Right atrium auricular region (tissue), 2 donors: ENCODE measurements at places on chromosomes 16 and 17. TPM values are rescaled to one million over a fixed set of nuclear protein-coding genes. Genes with fewer than 3 reads are reported as not detected.

- H3K4me3 ChIP-seq: no peak overlapping the region
- no peaks in the 10 kb centered on the region for H3K36me3 ChIP-seq
- H3K27ac ChIP-seq: no peak overlapping the region
- H3K27me3 ChIP-seq: no peaks in the 10 kb centered on the region
- peak; percentile 54 for DNase-seq
Observed at GRCh38 chr17:16945663-16946218, 26.2 kb downstream of the TNFRSF13B start.

DNA sequence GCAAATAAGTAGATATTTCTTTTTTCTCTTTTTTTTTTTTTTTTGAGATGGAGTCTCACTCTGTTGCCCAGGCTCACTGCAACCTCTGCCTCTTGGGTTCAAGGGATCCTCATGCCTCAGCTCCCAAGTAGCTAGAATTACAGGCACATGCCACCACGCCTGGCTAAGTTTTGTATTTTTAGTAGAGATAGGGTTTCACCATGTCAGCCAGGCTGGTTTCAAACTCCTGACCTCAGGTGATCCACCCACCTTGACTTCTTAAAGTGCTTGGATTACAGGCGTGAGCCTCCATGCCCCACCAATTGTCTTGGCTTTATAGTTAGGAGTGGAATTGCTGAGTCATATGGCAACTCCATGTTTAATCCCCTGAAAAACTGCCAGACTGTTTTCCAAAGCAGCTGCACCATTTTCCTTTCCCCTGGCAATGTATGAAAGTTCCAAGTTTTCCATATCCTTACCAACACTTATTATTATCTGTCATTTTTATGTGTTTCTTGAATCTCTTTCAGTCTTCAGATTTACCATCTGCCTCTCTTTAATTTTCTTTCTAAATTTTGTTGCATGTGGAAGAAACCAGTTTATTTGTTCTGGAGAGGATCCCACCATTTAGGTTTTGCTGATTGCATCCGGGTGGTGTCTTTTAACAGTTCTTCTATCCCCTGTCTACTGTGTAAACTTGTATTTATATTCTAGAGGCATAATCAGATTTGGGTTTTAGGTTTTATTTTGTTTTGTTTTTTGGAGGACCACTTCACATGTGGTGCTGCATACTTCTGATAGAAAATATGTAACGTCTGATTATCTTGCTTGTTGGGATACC, 9.9 kb upstream of the CES3 start:
- no peaks in the 10 kb centered on the region for H3K36me3 ChIP-seq
- no peaks in the 10 kb centered on the region for H3K4me1 ChIP-seq
- H3K4me3 ChIP-seq: no peak overlapping the region
- no peak for DNase-seq
- H3K27me3 ChIP-seq: no peaks in the 10 kb centered on the region
- no peak overlapping the region for H3K27ac ChIP-seq

- H3K27ac ChIP-seq: no peak overlapping the region
- H3K27me3 ChIP-seq: no peaks in the 10 kb centered on the region
- no peak overlapping the region for H3K4me3 ChIP-seq
- DNase-seq: no peak
- H3K36me3 ChIP-seq: no peaks in the 10 kb centered on the region
Observed at GRCh38 chr17:63910096-63910495, 962 bp downstream of the CSHL1 start.

DNA sequence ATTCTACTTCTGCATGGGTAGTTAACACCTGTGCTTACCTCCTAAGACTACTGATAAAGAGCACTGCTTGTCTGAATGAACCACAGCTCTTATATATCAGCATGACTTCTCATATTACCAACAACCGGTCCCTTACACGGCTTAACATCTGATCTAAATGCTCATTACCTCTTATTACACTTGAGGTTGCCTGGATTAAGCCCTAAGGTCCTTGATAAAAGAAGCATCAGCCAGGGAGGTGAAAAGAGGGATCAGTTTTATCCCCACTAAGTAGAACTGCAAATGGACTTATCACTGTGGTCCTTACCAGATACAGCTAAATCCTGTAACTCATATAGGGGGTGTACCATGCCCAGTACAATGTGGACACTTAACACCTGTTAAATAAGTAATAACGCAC, 8.2 kb upstream of the RSKR start:
- H3K4me3 ChIP-seq: no peak overlapping the region
- peaks cover 66% of the 10 kb centered on the region for H3K36me3 ChIP-seq
- no peak for DNase-seq

DNA sequence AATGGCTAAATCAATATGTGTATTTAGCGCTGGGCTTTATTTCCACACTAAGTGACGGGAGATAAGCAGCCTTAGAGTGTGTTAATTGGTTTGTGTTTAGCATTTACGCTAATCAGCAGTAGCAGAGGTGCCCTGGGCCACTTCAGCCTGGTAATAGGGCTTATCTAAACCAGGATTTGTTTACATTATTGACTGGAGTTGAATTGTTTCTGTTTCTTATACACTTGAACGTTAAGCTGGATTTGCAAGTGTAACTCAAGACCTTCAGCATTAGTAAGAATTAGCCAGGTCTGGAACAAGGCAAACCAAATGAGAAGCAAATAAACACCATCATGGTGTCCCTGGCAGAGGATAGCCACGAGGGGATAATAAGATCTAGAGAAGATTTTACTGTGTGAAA, 313.6 kb downstream of the HS3ST4 start:
- no peaks in the 10 kb centered on the region for H3K27me3 ChIP-seq
- H3K36me3 ChIP-seq: no peaks in the 10 kb centered on the region
- no peak for DNase-seq
- no peak overlapping the region for H3K4me3 ChIP-seq
- H3K4me1 ChIP-seq: no peaks in the 10 kb centered on the region

DNA sequence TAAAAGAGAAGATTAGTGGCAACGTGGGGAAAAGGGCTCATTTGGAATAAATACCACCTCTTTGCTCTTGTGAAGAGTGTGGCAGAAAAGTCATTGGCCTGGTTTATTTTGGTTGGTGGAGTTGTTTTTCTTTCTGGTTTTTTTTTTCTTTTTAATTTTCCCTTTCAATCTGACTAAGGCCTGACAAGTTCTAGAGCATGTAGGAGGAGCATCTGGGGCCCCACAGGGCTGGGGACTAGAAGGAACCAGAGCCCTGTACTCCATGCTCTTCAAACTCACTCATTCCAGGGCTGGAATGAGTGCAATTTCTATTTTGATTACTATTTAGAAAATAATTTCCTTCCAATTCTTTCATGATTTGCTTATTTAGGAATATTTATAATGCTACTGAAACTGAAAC, 13.3 kb downstream of the IRX5 start:
- H3K27me3 ChIP-seq: peaks cover 16% of the 10 kb centered on the region
- no peaks in the 10 kb centered on the region for H3K4me1 ChIP-seq
- DNase-seq: no peak
- no peaks in the 10 kb centered on the region for H3K36me3 ChIP-seq
- H3K27ac ChIP-seq: no peak overlapping the region

GRCh38 chr17:38451840-38452529, 23.7 kb downstream of the ARHGAP23 start:
- no peaks in the 10 kb centered on the region for H3K36me3 ChIP-seq
- DNase-seq: no peak
- peak overlapping the region; percentile 66 for H3K27ac ChIP-seq
- H3K4me1 ChIP-seq: peaks cover 90% of the 10 kb centered on the region
- H3K27me3 ChIP-seq: no peaks in the 10 kb centered on the region

DNA sequence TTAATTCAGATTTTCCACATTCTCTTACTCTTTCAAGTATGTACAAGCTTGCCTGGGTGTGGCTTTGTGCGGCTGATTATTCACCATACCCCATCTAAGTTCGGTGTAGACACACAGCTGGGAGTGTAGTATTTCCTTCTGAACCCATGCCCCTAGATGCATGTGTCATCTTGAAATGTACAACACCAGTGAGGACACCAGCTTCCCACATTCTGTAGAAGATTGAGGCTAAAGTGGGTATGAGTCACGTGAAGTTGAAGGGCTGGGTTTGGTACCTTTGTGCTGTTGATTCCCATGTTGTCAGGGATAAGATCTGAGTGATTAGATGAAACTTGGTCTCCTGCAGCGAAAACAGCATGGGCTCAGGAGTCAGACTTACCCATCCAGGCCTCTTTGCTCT, 14.6 kb upstream of the DHX8 start:
- H3K4me1 ChIP-seq: no peaks in the 10 kb centered on the region
- H3K36me3 ChIP-seq: no peaks in the 10 kb centered on the region
- DNase-seq: no peak
- H3K27me3 ChIP-seq: no peaks in the 10 kb centered on the region

GRCh38 chr16:67430504-67430976, 381 bp upstream of the HSD11B2 start:
- no peaks in the 10 kb centered on the region for H3K36me3 ChIP-seq
- peak overlapping the region; percentile 55 for H3K4me3 ChIP-seq
- no peaks in the 10 kb centered on the region for H3K27me3 ChIP-seq
- H3K27ac ChIP-seq: no peak overlapping the region
- no peak for DNase-seq

DNA sequence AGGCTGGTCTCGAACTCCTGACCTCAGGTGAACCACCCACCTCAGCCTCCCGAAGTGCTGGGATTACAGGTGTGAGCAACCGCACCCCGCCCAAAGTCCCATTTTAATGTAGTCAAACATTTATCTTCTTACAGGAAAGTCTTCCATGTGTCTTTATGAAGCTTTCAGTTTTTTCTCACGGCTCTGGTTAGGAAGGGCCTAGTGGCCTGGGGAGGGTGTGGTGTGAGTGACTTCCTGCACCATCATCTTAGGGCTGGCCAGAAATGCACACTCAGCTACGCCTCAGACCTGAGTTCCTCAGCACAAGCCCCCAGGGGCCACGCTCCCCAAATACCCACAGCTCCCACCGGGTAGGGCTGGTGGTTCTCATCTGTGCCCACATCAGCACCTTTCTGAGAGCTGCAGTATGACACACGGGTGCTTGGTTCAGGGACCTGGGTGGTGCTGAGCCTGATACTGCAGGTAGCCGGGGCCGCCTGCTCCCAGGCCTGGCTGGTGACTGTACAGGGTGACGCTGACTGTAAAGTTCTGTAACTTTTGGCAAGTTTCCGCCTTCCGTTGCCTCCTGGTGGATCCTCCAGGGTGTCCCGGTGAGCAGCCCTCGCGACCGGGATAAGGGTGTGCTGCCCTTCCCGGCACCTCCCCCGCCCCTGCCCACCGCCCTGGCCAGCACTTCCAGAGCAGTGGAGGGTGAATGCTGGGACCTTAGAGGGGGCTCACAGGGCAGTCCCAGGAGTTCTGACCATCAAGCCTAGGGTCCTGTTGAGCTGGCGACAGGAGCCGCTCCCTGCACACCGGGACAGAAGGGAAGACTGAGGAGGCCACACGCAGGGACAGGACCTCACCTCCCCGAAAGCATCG, 52.5 kb downstream of the ZNF778 start:
- H3K27ac ChIP-seq: no peak overlapping the region
- H3K27me3 ChIP-seq: no peaks in the 10 kb centered on the region
- H3K4me1 ChIP-seq: no peaks in the 10 kb centered on the region
- peaks cover 81% of the 10 kb centered on the region for H3K36me3 ChIP-seq

DNA sequence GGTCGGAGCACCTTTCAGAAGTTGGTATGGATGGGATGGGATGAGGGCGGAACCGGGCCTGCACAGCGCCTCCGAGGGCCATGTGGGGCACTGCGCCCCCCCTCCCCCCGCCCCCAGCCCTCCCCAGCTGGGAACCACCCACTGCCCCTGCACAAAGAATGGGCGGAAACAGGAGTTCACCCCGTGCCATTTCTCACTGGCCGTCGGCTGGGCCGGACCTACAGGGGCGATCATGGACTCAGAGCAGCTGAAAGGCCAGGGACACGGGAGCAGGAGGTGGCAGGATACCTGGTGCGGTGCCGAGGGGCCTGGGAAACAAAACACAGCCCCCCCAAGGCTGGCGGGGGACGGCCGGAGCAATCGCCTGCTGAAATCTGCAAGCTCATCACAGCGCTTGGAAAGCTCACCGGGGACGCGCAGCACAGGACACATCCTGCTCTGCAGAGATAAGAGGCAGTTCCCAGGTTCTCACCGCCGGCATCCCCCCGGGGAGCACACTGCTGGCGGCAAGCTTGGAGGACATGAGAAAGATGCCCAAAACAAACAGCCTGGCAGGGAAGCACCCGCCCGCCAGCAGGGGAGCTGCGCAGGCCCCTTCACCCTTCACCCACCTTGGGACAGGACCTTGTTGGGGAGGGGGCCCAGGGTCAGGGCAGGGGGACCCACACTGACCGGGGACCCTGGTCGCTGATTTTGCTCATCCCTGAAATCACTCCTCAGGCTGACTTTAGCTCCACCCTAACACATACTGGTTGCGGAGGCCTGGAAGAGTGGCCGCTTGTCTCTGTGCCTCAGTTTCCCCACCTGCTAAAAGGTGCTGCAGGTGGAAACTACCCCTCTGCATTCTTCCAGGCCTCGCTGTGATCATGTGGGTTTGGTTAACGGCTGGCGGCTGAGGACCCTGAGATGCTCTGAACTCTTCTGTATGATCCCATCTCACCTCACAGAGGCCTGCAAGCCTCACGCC, 263.9 kb downstream of the C16orf95 start:
- H3K36me3 ChIP-seq: no peaks in the 10 kb centered on the region
- DNase-seq: no peak
- H3K27ac ChIP-seq: no peak overlapping the region
- no peak overlapping the region for H3K4me3 ChIP-seq
- H3K27me3 ChIP-seq: no peaks in the 10 kb centered on the region

DNA sequence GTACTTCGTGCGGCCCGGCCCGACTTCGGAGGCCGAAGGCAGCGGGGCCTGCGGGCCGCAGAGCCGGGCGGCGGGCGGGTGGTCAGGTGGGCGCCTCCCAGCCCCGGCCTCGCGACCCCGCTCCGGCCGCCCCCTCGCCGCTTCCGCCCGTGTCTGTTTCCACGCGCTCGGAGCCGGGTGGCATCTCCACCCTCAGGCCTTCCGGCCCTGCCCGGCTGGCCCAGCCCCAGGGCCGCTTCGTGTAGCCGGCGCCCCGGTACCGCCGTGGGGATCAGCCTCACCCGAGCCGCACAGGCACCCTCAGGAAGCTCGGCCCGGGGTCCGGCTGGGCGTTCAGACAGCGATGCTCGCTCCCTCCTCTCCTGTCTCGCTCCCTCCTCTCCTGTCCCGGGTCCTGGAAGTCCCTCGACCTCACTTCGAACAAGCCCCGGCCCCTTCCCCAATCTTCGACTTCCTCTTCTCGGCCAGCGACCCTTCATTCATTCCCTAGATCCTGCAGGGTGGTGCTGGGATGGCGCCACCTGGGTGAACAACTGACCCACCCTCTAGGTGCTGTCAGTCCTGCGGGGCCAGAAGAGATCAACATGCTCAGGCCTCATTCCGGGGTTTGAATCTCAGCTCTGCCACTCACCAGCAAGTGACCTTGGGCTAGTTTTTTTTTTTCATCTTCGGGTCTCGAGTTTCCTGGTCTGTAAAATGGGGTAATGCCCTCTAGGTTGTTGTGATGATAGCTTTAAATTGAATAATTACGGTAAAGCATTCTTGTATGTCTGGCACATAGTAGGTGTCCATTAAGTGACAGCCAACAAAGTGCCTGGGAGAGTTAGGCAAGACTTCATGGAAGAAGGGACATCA, 610 bp downstream of the VPS4A start:
- H3K4me1 ChIP-seq: no peaks in the 10 kb centered on the region
- no peaks in the 10 kb centered on the region for H3K27me3 ChIP-seq
- H3K27ac ChIP-seq: peak overlapping the region; percentile 89
- peak overlapping the region; percentile 87 for H3K4me3 ChIP-seq
- peaks cover 17% of the 10 kb centered on the region for H3K36me3 ChIP-seq

- no peak overlapping the region for H3K27ac ChIP-seq
- H3K4me3 ChIP-seq: no peak overlapping the region
- no peaks in the 10 kb centered on the region for H3K36me3 ChIP-seq
- DNase-seq: no peak
- H3K27me3 ChIP-seq: no peaks in the 10 kb centered on the region
- H3K4me1 ChIP-seq: no peaks in the 10 kb centered on the region
Observed at GRCh38 chr16:51755039-51755501, 604.0 kb upstream of the SALL1 start.

CCL5 gene
- 3.1 TPM for total RNA-seq

TP53TG3C gene
- not detected for total RNA-seq

KRT28 gene
- not detected for total RNA-seq

TOM1L2 gene
- total RNA-seq: 186 TPM

MPV17L gene
- total RNA-seq: 10.8 TPM

PRSS33 gene
- not detected for total RNA-seq

SEPTIN12 gene
- total RNA-seq: not detected
